ENCODE measurements at places on chromosomes 3 and 15.

GRCh38 chr3:49199239-49199899, 28.0 kb downstream of the KLHDC8B start:
- DNase-seq: no peak

GRCh38 chr3:60228823-60229222, 1022.4 kb downstream of the FHIT start:
- no peak for DNase-seq

- DNase-seq: no peak
Measured at GRCh38 chr3:128572644-128573105, 77.9 kb downstream of the RPN1 start.

DNA sequence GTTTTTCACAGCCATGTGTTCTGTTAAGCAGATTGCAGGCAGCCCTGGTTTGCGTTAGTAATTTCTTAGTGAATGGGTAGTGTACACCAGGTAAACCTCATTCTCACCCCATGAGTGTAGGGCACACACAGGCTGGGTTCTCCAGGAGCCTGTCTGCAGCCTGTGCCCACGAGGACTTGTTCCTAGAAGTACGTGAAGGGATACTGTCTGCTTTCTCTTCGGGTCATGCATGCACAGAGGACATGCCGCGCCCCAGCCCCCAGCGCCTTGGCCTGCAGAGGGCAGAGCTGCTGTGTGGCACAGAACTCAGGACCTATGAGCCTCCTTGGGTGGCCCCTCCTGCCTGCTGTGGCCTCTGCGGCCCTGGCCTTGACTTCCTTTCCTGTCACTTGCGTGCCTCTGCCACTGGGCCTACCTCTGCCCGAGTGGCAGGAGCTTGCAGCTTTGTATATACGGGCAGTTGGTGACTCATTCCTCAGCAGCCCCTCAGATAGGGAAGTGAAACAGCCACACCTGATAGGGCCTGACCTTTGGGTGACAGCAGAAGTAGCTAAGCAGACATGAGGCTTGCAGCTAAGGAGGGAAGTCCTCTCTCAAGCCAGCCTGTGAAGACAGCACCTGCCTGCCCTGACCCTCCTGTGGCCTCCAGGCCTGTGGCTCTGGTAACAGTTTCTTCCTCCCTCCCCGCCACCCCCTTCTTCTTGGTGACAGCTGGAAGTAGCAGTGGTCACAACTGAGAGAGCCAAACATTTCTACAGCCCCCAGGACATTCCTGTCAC, 19.5 kb downstream of the PPCDC start:
- no peak for DNase-seq

- DNase-seq: no peak
Measured at GRCh38 chr15:75775296-75776064, 62.8 kb upstream of the CSPG4 start.

DNA sequence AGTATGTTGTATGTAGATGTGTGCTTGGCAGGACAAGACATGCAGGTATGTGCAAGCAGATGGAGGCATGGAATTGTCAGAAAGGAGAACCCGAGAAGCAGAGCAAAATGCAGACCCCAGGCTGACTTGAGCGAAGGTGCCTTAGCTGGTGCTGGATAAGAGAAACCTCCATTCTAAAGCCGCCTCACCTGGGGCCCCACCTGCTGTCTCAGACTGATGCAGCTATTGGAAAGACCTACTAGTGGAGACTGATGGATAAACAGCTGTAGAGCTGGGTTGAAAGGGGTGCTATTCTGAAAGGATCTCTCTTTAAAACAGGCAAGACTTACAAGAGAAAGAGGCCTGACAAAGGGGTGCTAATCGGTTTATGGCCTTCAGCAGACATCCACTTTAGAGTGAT, 86.2 kb downstream of the EPHB1 start:
- DNase-seq: no peak

GRCh38 chr15:98076021-98076816, 115.7 kb downstream of the ARRDC4 start:
- no peak for DNase-seq

GRCh38 chr3:134104031-134104430, 74.3 kb upstream of the SLCO2A1 start:
- no peak for DNase-seq

GRCh38 chr3:128504533-128504915, 11.5 kb upstream of the GATA2 start:
- no peak for DNase-seq

GRCh38 chr3:149291178-149291577, 42.3 kb downstream of the TM4SF18 start:
- no peak for DNase-seq

GRCh38 chr3:187744169-187745151, 808 bp downstream of the BCL6 start:
- DNase-seq: no peak

DNA sequence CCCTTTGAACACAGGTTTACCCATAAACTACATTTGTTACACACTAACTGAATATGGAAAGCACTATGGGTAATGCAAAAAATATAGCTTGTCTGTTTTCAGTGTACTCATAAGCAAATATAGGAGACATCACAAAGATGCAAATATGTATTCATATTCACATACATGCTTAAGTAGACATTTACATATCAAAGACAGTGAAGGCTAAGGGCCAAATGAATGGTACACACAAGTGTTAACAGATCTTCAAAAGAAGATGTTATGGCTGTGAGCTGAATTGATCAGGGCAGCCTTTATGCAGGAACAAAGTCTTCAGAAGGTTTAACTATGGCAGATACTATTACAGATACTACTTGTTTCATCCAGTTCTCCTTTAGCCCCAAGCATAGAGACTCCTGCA, 384.1 kb downstream of the FHIT start:
- DNase-seq: no peak

- DNase-seq: no peak
Measured at GRCh38 chr3:130948001-130948773, 54.3 kb downstream of the ATP2C1 start.

GRCh38 chr3:181052256-181052655, 62.7 kb upstream of the DNAJC19 start:
- no peak for DNase-seq

GRCh38 chr3:119230745-119231144, 9.9 kb downstream of the B4GALT4 start:
- DNase-seq: no peak

GRCh38 chr15:47466357-47466756, 250.9 kb upstream of the SEMA6D start:
- DNase-seq: no peak

GRCh38 chr3:120683213-120683612, 1.2 kb upstream of the HGD start:
- DNase-seq: no peak

DNA sequence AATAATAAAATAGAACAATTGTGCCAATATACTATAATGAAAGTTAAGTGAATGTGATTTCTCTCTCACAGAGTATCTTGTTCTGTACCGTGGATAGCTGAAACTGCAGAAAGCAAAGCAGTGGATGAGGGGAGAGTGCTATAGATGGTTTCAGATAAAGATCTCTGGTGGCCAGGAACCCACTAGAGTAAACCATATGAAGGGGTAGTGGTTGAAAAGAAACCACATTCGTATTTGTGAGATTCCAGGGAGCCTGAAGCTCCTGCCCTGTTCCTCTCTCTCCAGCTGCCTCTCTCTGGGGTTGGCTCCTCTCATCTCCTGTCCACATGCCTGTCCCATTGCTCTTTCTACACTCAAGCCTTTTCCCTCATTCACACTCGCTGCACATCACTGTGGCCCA, 8.9 kb downstream of the ABHD17C start:
- DNase-seq: no peak

DNA sequence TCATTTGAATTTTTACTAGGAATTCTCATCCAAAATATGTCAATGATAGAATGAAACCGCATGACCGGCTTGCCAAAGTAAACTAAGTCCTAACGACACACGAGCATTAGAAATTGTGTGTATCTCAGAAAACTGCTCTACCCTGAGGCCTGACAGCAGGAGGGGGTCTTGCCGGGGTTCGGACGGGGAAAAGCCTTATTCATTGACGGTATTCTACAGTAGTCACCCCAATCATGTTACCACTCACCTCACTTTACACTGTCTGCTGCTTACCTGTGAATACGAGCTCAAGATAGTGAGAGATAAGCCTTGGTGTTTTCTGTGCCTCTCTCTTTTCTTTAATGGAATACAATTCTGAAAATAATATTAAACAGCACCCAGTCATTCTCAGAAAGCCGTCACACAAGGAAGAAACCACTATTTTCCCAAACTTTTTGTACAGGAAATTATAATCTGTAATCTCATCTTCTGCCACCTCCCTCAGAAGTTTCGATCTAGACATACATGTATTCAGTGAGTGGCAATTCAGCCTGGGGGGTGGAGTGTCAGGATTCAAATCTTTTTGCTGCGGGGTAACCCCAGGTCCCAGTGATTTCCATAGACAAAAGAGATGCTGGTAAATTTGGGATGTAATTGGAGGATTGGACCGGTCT, 492 bp upstream of the FAM43A start:
- no peak for DNase-seq

GRCh38 chr3:127821394-127821793, 921 bp downstream of the MGLL start:
- DNase-seq: no peak

DNA sequence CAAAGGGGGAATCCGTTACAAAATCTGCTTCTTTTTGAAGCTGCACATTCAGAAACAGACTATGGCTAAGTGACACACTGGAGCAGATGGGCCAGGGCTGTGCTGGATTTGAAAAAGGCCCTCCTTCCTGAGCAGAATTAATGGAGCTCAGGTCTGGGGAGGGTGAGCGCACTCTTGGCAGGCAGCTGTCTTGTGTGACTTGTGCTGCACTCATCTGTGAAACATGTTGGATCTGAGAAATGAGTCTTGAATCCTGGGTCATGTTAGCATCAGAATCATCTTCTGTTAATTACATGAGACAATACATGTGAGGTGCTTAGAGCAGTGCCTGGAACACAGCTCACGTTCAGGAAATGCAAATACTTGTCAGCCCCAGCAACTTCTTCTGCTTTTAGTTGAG, 219.6 kb downstream of the THSD4 start:
- DNase-seq: no peak

- DNase-seq: no peak
Measured at GRCh38 chr3:103906304-103906703, 1460.4 kb upstream of the ALCAM start.

DNA sequence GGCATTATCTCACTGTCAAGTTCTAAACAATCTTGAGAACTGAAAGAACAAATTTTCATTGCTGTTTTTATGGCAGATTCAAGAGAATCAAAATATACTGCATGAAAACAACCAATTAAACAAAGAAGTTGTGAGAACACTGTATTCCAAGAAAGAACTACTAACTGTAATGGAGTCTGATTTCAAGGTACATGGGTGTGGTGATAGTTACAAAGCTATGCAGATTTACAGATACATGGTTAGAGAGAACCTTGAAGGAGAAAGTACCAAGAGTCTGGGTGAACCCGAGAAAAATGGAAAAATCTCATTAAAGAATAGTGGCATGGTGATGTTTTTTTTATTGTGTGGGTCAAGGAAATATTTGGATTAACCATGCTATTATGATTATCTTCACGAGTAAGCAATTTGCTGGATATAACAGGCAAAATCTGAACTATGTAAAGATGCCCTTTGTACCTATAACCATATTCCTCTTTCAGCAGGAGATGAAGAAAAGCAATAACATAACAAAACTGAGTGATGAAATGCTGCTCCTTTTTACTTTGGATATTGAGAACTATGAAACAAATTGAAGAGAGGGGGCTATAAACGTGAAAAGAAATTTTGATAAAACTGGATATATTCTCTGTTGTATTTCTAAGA, 100.4 kb downstream of the PLSCR2 start:
- no peak for DNase-seq

GRCh38 chr15:61226361-61227256, 2.5 kb downstream of the RORA start:
- no peak for DNase-seq

DNA sequence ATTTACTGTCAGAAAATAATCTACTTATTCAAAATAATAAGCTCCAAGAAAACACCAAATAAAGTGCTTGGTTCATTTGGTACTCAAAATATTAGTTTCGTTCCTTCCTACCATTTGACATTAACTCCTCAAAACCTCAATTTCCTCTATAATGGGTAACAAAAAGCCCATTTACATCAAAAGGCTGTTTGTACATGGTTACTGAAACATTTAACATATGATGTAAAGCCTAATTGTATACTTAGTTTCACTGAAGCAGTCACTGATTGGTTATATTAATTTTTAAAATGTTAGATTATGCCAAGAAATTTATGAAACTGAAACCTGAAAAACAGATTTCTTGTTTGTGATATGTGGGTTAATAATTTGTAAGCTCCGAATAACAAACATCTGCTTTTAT, 14.7 kb downstream of the XRN1 start:
- no peak for DNase-seq

DNA sequence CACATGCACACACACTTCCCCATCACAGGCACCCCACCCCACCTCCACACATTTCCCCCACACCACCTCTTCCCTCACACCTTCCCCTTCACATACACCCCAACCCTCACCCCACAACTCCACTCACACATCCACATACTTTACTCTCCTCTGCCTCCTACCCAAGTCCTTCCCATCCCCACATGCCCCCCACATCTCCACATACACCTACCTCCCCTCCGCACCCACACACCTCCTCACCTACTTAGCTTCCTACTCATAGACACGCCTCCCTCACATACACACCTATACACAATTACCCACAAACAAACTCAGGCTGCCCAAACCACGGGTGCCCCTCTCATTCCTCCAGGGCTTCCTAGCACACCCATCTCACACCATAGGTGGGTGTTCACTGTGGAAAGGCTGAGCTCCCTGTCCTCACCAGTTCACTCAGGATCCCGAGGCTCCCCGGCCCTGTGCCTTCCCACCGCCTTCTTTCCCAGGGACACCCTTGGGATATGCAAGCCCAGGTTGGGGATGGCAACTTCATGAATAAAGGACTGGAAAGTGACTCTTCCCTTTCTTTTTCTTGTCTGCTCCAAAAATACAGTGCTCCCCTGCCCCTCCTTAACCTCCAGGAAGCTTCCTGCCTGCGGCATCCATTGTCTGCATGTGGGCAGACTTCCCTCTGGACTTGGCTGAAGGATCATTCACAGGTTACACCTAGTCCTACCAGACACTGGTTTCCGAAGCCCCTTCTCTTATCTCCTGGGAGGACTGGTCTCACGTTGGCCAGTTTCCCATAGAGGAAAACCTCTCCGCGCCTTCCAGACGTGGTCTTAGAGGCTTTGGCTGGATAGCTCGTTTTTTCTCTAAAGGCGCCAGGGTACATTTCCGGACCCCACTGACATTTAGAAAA, 61.5 kb downstream of the SLCO2A1 start:
- no peak for DNase-seq

GRCh38 chr3:159674583-159674982, 314.1 kb upstream of the IL12A start:
- no peak for DNase-seq

DNA sequence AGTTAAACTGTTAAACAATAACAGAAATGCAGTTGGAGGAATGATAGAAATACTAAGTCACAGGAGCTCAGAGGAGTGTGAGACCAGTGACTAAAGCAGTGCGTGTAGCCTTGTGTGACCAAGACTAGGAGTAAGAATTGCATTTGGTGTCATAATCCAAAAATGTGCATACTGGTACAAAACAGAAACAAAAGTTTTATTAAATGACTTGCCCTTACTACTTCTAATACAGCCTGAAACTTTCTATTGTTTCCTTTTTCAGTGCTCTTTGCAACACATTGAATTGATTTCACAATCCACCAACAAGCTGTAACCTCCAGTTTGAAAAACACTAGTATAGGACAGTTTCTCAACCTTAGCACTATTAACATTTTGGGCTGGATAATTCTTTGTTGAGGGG, 17.1 kb downstream of the SNX1 start:
- DNase-seq: no peak
